ENCODE measurements at places on chromosomes 13 and 19.

GRCh38 chr13:71219698-71220415, 647.1 kb downstream of the DACH1 start:
- DNase-seq = no peak

DNA sequence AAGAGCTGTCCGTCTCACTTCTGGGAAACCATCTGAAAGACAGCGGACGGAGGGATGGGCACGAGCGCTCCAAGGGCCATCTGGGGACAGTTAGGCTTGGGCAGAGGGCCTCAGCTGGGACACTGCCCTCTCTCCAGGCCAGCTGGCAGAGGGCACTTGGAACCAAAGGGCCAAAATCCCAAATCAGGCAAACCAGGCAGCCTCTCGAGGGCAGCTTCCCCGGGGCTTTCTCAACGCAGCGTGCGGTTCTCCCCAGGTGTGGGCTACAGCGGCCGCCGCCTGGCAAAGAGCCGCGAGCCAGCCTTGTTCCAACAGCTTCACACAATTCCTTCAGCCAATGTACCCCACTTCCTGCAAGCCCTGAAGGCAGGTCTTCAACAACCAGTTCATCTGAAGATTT, 5.0 kb downstream of the MLLT1 start:
- DNase-seq = no peak

- no peak for DNase-seq
These were observed 284.1 kb upstream of the SOX21 start for GRCh38 chr13:94996445-94996844.

GRCh38 chr19:10155839-10156238, 36.1 kb upstream of the EIF3G start:
- no peak for DNase-seq

DNA sequence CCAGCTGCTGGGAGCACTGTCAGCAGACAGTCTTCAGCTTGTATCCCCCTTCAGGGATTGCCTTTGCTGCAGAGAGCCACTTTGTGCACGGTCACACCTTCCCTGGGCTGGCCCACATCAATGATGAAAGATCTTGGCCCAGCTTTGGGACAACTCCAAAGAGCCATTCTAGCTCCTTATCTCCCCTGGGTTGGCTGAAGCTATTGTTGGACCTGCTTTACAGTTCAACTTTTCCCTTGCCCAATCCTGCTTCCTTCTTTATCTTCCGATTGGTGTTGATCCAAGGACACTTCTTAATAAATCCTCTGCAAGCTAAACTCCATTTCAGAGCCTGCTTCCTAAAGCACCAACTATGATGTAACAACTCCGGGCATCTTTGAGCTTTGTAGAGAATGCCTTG, 466.4 kb downstream of the KLF12 start:
- no peak for DNase-seq

GRCh38 chr13:109869312-109870237, 83.2 kb upstream of the IRS2 start:
- no peak for DNase-seq

- DNase-seq = no peak
These were observed 261.7 kb downstream of the FGF9 start for GRCh38 chr13:21932578-21932977.

DNA sequence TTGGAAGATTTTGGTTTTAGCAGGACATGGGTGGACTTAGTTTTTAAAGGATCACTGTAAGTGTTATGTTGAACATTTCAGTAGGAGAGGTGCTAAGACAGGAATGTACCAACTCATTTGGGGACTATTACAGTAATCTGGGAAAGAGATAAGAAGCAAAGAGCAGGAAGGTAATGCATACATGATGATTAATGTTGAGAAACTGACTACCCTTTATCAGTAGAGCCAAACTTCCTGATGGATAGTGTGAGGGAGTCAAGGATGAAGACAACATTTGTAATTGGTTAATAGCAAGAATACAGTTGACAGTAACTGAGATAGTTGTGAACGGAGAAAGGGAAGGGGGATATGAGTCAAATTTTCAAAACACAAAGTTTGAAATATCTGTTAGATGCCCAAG, 421.9 kb upstream of the PRR20A start:
- no peak for DNase-seq
